ENCODE measurements at places on chromosomes 2 and 18. TPM values are rescaled to one million over a fixed set of nuclear protein-coding genes. Genes with fewer than 3 reads are reported as not detected.

DUSP2 gene
- 2.0 TPM for total RNA-seq

COLEC12 gene
- 122 TPM for total RNA-seq

SLC16A14 gene
- 2.6 TPM for total RNA-seq

KIF1A gene
- total RNA-seq: not detected

SP140 gene
- total RNA-seq: 0.87 TPM

GREB1L gene
- total RNA-seq: not detected

CPO gene
- total RNA-seq: 0.17 TPM

FLACC1 gene
- 2.0 TPM for total RNA-seq

BOLL gene
- not detected for total RNA-seq

GPR39 gene
- total RNA-seq: 1.3 TPM

CRYBA2 gene
- not detected for total RNA-seq

ANTXR1 gene
- 39.4 TPM for total RNA-seq

RSAD2 gene
- total RNA-seq: 0.50 TPM

CXCR1 gene
- not detected for total RNA-seq

RAD51AP2 gene
- total RNA-seq: not detected

DSG1 gene
- not detected for total RNA-seq

DNAH6 gene
- 0.58 TPM for total RNA-seq

SCTR gene
- total RNA-seq: not detected

RAPGEF4 gene
- 0.66 TPM for total RNA-seq

GKN2 gene
- not detected for total RNA-seq

HOXD9 gene
- total RNA-seq: 0.17 TPM

TCF23 gene
- not detected for total RNA-seq

SCN3A gene
- 1.3 TPM for total RNA-seq

DSC3 gene
- 0.15 TPM for total RNA-seq

DTYMK gene
- total RNA-seq: 70.8 TPM

UGT1A10 gene
- not detected for total RNA-seq

TCF7L1 gene
- 2.5 TPM for total RNA-seq

ACADL gene
- 0.66 TPM for total RNA-seq

AFF3 gene
- total RNA-seq: 0.66 TPM

SH3RF3 gene
- total RNA-seq: 8.4 TPM

COL5A2 gene
- total RNA-seq: 388 TPM

EIF2B4 gene
- total RNA-seq: 30.4 TPM

RND3 gene
- 413 TPM for total RNA-seq

FAM228B gene
- 6.3 TPM for total RNA-seq

SERPINB13 gene
- not detected for total RNA-seq

ST8SIA3 gene
- total RNA-seq: not detected

ADCYAP1 gene
- not detected for total RNA-seq

ST6GAL2 gene
- under 0.01 TPM for total RNA-seq

FAHD2B gene
- 8.3 TPM for total RNA-seq

GRP gene
- not detected for total RNA-seq

TLX2 gene
- 0.58 TPM for total RNA-seq

RTP5 gene
- total RNA-seq: not detected

SLC11A1 gene
- total RNA-seq: 0.33 TPM

NAT8 gene
- total RNA-seq: not detected

GPC1 gene
- total RNA-seq: 371 TPM

GAL3ST2 gene
- total RNA-seq: not detected

VIT gene
- 2.3 TPM for total RNA-seq

MC5R gene
- not detected for total RNA-seq

CPLX4 gene
- total RNA-seq: not detected

VWA3B gene
- total RNA-seq: not detected

ANKRD30B gene
- 0.50 TPM for total RNA-seq

LAPTM4A gene
- total RNA-seq: 242 TPM

DPP10 gene
- not detected for total RNA-seq
